ENCODE measurements at places on chromosomes 5 and 9.
A peak's percentile ranks its signal among the peaks of the same experiment; 100 is the strongest.

GRCh38 chr5:68122439-68123328, 92.9 kb upstream of the PIK3R1 start:
- peak; percentile 53 for DNase-seq

DNA sequence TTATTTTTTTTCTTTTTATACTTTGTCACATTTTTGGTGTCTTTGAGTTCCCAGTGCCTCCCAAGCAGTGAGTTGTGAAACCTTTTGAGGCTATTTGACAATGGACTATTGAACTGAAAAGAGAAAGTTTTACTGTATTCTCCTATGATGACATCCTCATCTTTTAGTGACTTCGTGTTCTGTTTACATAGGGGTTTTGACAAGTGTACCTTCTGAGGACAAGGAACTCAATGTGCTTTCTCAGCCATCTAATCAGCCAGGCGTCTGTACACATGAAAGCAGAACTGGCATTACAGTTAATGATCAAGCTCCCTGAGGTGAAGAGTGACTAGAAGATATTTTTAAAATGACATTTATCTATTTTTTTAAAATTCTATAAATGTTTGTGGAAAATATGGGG, 175.5 kb downstream of the ANXA1 start:
- DNase-seq = no peak

DNA sequence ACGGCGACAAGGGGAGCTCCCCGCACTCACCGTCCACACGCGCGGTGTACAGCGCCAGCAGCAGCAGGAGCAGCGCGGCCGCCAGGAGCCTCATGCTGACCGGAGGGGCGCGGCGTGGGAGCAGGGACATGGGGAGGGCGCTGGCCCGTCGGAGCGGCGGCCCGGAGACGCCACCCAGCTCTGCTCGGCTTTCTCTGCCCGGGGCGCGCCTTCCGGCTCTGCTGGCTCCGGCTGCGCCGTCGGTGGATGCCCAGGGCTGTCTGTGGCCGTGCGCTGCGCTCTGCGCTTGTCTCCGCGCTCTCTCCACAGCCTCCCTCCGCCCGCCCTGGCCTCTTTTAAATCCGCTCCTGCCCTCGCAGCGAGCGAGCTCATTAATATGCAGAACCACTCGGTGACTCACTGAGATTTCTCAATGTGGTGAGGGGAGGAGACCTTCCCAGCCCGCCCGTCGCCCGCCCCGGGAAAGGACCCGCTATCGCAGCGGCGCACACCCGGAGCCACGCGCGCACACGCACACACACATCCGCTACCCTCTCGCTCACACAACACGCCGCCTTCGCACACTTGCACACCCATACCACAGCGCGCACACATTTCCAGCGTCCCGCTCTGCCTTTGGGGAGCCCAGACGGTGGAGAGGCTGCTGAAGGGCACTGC, at the start of gene CXCL14:
Gene CXCL14, minus strand, starts transcription at position 307 of the 657 bp plus-strand sequence. Its CDS starts 213 bp downstream, at position 94.
- DNase-seq = no peak

DNA sequence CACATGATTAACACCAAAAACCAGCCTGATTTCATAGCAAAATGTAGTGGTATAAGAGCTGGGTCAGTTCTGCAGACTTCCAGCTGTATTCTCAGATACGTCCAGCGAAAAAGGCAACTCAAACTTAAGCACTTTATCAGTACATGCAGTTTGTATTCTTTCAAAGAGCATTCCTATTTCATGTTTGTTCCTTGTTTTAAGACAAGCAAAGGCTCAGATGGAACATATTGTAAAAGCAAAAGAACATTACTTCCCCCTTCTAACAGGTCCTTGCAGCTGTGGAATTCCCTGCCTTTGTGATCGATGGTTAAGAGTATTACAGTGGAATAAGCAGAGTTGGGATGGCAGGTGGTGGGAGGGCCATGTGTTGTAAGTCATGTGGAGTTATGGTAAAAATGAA, 86.3 kb upstream of the GRHPR start:
- no peak for DNase-seq

DNA sequence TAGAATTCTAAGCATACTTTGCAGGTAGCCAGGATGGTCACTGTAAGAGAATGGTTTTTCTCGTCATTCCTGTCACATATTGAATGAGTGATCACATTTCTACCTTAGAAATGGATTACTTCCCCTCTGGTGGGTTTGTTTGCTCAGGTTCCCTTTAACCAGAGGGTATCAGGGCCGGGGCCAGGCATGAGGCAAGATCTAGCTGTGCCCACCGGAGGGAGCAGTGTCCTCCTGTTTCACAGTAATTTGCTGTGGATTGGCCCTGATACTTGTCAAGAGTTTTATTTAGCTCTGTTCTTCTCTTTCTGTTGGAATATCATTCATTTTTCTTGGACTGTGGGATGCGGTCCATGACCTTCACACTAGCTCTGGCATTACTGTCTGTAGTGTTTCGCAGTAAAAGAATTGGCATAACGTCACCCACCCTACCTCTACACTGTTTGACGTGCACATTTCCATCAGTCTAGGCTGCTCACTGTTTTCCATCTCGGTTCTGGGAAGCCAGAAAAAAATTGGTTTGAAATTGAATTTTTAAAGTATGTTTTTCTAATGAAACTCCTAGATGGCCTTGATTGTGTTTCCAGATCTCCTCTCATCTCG, 42.4 kb upstream of the ZBED3 start:
- no peak for DNase-seq
